ENCODE measurements at places on chromosomes 7 and 10.

DNA sequence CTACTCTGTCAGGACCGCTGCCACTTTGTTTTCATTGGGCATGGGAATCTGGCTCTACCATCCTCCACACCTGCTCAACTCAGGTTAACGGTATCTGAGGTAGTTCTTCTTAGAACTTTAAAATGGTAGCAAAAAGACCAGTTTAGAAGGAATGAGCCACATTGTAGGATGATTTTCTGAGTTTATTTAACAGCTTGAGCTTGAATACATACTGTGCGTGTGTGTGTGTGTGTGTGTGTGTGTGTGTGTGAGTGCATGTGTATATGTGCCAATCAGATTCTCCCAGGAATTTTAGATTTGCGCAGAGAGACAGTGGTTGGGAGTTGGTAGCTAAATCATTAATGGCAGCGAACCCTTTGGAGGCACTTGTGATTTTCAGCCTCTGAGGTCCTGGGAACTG, 81.4 kb downstream of the SPAG6 start:
- no peak for DNase-seq

DNA sequence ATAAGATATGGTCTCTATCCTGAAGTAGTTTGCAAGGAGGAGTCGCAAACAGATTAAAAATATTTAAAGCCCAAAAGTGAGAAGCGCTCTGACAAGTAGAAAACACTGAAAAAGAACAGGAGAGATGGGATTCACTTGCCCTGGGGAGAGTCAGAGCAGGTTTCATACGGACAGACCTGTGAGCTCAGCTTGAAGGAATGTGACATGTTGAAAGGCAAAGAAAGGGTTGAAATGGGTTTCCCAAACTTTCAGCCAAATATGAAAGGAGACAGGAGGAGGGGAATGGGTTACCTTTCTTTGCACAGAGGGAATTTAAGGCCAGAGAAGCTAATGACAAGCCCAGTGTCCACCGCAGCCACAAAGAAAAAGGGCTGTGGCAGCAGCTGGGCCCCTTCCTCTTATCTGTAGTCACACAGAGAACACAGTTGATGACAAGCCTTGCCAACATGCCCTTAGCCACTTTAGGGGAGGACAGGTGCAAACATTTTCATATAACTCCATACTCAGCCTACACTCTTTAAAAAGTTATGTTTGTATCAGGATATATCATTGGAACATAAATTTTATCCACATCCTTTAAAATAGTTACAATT, 14.9 kb downstream of the HOXA1 start:
- DNase-seq: no peak

- no peak for DNase-seq
These were observed 587.2 kb downstream of the SORCS1 start for GRCh38 chr10:106577266-106577665.

DNA sequence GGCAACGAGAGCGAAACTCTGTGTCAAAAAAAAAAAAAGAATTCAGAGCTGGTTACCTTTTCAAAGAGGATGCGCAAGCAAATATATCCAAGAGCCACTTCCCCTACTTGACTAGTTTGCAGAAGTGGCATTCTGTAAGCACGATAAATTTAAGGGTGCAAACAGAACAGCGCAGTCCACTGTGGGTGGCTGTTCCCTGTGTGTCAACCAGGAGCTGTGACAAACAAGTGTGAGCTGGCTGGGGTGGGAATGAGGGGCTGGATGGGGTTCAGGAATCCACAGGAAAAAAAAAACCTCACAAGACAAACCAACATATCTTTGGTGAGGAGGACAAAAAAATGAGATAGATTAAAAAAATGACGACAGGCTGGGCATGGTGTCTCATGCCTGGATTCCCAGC, 15.9 kb downstream of the GUSB start:
- no peak for DNase-seq

GRCh38 chr10:116429288-116429977, 1.8 kb downstream of the PNLIPRP3 start:
- no peak for DNase-seq

GRCh38 chr7:96205665-96206064, 116.2 kb downstream of the SLC25A13 start:
- DNase-seq: no peak

GRCh38 chr10:126290232-126290631, 98.0 kb downstream of the ADAM12 start:
- DNase-seq: no peak

DNA sequence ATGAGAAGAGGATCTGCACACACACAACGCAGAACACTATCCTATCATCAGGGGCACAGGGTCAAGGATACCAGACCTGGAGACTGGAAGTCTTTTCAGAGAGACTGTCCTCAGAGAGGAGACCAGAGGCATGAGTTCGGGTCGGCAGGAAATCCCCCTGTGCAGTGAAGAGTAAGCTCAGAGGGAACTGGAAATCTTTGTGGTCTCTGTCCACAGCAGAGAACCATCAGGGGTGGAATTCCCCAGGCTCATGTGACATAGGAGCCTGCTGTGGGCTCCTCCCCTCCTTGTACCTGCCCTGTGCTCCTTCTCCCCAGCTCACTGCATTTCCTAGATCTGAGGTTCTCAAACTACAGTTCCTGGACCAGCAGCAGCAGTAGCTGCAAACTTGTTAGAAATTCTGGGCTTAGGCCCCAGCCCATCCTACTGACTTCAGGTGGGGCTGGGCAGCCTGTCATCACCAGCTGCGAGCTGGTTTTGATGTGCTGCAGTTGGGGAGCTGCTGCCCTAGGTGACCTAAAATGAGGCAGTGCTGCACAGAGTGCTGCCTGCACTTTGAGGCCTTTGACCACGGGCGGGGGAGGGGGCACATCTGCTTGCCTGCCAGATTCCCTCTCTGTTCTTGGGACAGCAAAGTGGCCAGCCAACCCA, 2.4 kb downstream of the ZMIZ2 start:
- DNase-seq: peak; percentile 38

GRCh38 chr7:44076101-44076895, 6.0 kb downstream of the POLM start:
- DNase-seq: no peak

DNA sequence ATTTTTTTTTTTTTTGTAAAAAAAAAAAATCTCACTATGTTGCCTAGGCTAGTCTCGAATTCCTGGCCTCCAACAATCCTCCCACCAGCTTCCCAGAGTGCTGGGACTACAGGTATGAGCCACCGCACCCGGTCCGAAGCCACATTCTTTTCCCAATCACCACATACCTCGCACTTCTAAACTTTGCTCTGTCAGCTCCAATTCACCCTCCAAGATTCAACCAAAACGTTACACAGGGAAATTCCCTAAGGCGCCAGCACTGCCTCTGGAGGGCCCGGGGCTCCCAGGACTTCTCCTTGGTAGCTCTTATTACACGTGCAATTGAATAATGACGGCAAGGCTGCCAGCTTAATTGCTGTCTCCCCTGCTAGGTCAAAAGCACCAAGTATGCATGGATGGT, 10.3 kb upstream of the DNAAF5 start:
- no peak for DNase-seq

DNA sequence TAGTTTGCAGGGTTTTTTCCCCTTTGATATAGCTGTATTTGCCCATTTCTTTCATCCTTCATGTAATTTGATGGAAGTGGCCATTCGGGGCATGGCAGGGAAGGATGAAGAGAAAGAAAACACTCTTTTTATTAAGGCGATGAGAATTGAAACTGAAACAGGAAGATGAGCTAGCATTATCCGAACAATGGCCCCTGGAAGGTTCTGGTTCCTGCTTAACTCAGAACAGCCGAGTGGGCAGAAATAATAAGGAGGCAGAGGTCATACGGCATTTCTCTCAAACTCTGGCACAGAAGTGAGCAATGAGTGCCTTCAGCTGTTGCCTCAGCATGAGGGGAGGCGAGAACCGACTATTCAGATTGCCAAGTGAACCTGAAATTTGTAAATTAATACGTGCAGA, 113.2 kb upstream of the MYO3A start:
- no peak for DNase-seq

DNA sequence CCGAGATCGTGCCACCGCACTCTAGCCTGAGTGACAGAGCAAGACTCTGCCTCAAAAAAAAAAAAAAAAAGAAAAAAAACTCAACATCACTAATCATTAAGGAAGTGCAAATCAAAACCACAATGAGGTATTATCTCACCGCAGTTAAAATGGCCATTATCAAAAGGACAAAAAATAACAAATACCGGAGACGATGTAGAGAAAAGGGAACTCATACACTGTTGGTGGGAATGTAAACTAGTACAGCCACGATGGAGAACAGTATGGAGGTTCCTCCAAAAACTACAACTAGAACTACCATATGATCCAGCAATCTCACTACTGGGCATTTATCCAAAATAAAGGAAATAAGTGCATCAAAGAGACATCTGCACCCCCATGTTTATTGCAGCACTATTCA, 24.3 kb downstream of the GRK5 start:
- no peak for DNase-seq

DNA sequence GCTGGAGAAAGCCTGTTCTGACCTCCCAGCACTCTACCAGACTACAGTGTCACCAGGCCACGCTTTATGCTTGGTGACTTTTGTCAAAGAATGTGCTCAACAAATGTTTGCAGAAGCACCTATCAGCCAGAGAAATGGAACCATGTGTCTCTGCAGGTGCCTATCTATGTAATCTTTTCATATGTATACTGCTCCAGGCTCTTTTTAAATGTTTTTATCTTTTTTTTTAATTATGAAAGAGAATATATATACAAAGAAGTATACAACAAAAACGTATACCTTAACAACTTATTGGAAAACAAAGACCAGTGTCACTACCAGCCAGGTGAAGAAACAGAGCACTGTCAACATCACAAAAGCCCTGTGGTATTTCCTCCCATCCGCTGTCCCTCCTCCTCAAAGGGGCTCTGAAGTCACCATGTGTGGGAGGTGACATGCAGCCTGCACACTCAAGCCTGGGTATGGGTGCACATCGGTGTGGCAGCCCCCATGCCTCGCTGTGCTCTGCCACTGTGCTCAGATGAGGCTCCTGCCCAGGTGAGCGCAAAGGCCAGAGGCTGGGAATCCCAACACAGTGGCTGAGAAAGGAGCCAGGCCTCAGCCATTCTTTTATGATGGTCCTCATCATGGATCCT, 120.6 kb downstream of the CLEC2L start:
- no peak for DNase-seq

DNA sequence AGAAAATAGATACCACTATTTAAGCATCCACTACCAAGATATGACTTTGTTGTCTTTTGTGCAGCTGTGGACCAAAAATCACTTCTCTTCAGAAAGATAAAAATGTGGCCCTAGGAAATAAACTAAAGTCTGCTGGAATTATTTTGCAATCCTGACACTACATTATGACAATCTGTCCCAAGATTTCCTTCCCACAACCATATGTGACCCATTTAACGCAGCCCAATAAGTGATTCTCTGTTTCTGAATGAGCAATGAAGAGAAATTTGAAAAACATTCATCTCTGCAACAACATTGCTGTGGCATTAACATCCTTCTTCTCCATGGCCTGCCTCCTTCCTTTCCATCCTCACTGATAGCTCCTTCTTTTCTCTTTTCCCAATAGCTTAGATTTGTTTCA, 212.0 kb downstream of the TSPAN12 start:
- DNase-seq: no peak

- DNase-seq: no peak
These were observed 8.4 kb downstream of the PRF1 start for GRCh38 chr10:70594161-70594560.

GRCh38 chr7:20846791-20847190, 60.1 kb upstream of the SP8 start:
- no peak for DNase-seq

- DNase-seq: peak; percentile 53
These were observed 176.2 kb upstream of the ITGB1 start for GRCh38 chr10:33134011-33134751.

GRCh38 chr7:141585592-141586510, 34.6 kb downstream of the AGK start:
- DNase-seq: peak; percentile 39

- no peak for DNase-seq
These were observed 44.1 kb downstream of the NPY start for GRCh38 chr7:24328050-24328449.

DNA sequence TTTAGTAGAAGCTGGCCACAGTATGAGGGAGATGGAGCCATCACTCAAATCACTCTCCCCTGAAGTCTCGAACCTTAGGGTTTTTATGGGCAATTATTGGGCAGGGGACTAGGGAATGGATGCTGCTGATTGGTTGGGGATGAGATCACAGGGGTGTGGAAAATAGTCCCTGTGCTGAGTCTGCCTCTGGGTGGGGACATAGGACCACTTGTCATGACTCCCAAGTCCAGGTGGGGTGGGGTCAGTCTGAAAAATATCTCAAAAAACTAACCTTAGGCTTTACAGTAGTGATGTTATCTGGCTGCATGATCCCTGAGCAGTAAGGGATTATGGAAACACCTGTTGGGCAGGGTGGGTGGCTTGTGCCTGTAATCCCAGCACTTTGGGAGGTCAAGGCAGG, 98.6 kb downstream of the XRCC2 start:
- no peak for DNase-seq

- no peak for DNase-seq
These were observed 50.7 kb upstream of the PLPP4 start for GRCh38 chr10:120406376-120406775.

DNA sequence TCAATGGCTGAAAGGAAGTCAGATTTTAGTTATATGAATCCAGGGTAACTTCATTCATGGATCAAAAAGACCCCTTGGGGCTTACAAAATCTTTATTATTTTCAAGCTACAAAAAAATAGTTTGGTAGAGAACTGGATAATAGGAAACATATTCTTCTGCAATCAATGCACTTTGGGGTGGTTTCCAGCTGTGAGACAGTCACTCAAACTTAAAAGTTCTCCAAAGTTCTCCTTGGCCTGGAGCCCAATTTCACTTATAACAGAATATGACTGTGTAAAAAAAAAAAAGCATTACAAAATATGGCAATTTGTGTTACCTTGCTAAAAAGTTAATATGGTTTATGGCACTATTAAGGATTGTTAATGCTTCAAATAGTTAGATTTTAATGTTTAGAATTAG, 255.5 kb downstream of the AGMO start:
- no peak for DNase-seq

GRCh38 chr7:36032361-36032818, 120.7 kb upstream of the EEPD1 start:
- DNase-seq: no peak

DNA sequence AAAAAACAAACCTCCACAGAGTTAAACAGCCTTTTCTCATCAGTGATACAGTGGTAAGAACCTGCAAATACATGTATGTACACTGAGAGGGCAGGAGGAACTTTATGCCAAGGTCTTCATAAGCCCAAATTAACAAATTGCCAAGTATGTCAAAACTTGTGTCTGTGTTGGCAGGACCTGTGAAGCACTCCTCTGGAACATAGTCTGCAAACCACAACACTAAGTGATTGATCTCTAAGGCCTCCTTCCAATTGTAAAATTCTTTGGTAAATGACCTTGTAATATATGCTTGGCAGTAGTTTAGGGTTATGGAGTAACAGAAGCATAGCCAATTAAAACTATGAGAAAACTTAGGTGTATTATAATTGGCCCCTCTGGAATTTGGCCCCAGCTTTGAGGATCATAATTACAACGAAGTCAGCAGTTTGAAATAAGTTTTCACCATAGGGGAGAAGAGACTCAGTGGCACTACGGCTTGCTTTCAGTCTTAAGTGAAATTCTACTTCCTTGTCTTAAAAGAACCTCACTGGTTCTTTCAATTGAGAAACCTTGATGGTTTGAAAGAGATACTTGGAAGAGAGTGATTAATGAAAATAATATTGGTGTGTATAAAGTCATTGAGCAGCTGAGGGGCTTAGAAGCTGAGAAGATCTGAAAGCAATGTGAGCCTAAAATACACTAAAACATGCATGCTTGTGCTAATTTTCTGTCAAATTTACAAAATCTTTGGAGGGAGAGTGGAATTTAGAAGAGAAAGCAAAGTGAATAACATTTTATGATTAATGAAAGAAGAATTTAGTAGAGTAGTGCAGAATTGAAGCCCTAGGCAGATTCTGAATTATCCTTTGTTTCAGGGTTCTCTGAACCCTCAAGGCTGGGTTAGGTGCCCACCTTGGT, 57.6 kb downstream of the CNNM2 start:
- DNase-seq: no peak
